H4 (cell line): ENCODE measurements at places on chromosomes 5 and 9. TPM values are rescaled to one million over a fixed set of nuclear protein-coding genes. Genes with fewer than 3 reads are reported as not detected.
A peak's percentile ranks its signal among the peaks of the same experiment; 100 is the strongest.

DNA sequence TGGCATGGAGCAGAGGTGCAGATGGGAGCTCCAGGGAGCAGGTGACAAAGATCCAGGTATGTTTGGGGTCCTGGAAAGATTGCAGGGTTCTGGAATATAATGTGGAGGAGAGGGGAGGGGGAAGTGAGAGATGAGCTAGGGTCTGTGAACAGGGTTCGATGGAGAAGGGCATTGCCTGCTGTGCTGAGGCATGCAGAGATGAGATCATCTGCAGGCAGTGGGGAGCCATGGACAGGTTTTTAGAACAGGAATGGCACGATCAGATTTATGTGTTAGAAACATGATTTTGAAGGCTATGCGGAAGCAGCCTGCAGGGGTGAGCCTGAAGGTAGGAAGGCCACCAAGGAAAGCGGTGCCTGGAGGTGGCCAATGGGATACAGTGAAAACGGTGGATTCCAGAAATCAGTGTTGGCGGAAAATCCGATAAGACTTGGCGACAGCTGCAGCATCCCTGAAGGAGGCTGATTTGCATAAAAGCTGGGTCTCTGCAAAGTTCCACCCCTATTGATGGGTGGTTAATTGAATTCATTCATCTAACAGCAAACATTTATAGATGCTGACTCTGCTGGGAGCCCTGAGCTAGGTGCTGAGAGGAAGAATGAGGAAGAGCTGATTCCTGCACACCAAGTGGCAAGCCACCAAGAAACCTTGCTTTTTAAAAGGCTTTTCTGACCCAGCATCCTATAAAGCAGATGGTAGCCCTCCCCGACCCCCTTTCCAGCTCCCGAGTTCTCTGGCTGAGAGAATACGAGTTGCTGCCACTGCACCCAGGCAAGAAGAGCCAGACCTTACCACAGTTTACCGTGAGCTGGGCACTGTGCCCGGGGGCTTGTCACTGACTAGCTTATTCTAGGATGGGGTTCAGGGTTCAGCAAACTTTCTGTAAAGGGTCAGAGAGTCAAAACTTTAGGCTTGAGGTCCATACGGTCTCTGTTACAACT is 139.2 kb upstream of the SMIM23 start:
- no peak for DNase-seq

DNA sequence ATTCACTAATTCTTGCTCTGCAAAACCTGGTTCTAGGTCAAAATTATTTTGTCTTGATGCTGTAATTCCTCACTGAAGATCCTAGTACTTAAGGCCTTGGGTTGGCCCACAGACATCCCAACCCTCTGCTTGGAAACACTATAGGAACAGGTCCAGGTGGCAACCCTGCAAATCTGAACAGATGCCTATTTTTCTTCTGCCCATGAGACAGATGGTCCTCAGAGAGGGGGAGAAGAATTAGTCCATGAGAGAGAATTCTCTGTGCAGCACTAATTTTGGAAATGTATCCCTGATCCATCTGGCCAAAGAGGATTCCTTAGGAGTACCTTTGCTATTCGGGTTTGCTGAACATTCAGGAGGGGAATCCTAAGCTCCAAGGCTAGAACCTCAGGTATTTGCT is 156.3 kb downstream of the ELAVL2 start:
- no peak for DNase-seq

GRCh38 chr5:72662936-72663335 is 153.5 kb upstream of the TNPO1 start:
- no peak for DNase-seq

GRCh38 chr9:32067261-32067660 is 317.2 kb upstream of the ACO1 start:
- no peak for DNase-seq

- DNase-seq = peak; percentile 86
Measured at GRCh38 chr5:135560858-135561257, 17.9 kb downstream of the CXCL14 start.

GRCh38 chr5:59745415-59745863 is 148.1 kb downstream of the PDE4D start:
- DNase-seq = peak; percentile 51

- DNase-seq = no peak
Measured at GRCh38 chr5:54471398-54471797, 15.9 kb downstream of the HSPB3 start.

- DNase-seq = no peak
Measured at GRCh38 chr9:133490201-133490681, 11.3 kb upstream of the SLC2A6 start.

Gene PRRC2B
- 26.2 and 33.1 TPM in 2 replicates for total RNA-seq

- DNase-seq = no peak
Measured at GRCh38 chr9:87857948-87858335, 24.7 kb upstream of the SPATA31E1 start.

GRCh38 chr5:9398227-9398626 is 147.6 kb downstream of the SEMA5A start:
- DNase-seq = no peak

DNA sequence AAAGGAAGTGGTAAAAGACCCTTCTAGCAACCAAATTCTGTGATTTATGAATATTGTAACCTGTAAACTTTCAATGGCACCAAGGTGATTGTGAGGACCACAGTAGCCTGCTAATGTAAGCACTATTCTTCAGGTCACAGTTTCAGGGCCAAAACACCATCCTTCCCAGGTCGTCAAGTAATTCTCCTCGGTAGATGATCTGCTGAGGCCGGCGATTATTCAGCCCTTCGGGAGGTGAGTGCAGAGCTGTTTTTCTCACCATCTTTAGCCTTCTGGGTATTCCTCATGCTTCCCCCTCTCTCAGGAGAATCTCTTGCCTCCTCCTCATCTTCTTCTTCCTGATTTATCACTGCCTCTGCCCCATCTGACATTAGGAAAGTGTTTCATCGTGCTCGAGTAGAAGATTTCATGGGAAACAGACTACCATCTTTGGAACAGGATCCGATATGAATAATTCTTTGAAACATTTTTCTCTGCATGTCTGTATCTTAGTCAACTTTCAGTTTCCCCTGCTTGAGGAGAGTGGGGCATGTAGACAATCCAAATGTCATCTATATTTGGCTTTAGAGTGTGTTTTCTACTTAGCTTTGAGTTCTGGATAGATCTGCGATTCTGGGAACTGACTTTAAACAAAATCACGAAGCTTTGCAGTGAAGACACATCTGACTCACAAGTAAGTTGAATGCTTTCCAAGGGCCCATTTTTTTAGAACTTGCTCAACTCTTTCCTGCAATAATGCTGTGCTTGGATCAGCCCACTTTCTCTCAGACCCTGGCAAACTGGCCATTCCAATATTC is 173.9 kb downstream of the AOPEP start:
- DNase-seq = peak; percentile 73

Gene HNRNPK
- total RNA-seq = 661 and 803 TPM in 2 replicates

- peak; percentile 16 for DNase-seq
Measured at GRCh38 chr5:32583582-32584232, 1.6 kb upstream of the SUB1 start.

Gene SEMA6A
- 1.5 and 5.0 TPM in 2 replicates for total RNA-seq

- no peak for DNase-seq
Measured at GRCh38 chr5:61906820-61907219, 399.2 kb upstream of the KIF2A start.

DNA sequence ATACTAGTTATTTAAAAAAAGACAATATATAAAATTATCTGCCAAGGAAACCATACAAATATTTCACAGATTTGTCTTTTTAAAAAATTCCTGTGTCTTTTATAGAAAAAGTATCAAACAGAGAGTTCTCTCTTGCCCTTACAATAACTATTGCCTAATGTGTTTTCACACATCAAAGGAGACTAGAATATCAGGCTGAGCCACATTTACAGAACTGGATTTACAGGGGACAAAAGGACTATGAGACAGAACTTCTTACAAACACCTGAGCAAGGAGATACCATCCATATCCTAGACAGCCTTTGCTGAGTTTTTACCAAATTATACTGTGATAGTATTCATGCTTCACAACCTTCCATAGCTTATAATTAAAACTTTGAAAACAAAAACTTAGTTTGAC is 34.2 kb downstream of the TMEM245 start:
- DNase-seq = no peak

Gene IGIP
- total RNA-seq = 1.9 and 2.1 TPM in 2 replicates

Gene PRRX2
- total RNA-seq = 16.5 and 18.9 TPM in 2 replicates

DNA sequence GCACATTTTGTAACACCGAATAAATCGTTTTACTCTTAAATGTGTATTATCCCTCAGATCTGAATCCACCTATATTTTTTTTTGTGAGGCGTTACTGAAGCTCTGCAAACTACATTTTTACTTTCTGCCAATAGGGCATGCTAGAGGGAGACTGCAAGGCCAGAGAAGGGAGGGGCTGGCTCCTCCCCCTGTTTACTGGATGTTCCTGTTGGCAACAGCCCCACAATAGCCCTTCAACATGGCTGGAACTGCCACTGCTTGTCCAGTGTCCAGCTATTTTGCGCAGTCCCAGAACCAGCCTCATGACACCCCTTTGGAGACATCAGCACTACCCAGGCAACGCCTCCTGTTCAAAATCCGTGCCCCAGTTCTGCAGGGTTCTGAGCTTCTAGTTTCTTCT is 85.4 kb upstream of the MIER3 start:
- DNase-seq = peak; percentile 20

DNA sequence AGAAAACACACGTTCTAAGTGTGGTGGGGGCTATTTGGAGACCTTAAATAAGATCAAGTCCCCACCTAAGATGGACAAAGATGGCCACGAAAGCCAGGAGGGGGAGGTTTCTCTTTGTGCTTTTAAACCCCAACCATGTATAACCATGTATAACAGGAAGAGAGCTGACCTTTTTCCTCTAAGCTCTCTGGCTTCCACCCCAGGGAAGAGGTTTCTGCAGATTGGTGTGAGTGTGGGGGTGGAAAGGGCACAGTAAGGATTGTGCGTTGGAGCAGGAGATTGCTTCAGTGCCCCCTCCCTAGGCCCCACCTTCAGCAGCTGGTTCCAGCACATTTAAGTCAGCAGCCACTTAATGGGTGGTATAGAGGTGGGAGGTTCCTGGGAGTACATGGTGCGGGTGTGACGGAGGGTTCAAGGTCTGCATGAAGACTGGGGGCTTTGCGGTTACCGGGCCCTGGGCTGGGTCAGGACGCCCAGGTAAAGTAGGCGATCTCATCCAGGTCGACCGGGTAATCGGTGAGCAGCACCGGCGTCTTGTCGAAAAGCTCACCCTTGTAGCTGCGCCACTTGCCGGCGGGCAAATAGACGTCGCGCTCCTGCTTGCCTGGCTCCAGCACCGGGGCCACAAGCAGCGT is 6.2 kb downstream of the MYORG start:
- DNase-seq = no peak

- no peak for DNase-seq
Measured at GRCh38 chr5:153798830-153799229, 239.9 kb downstream of the FAM114A2 start.

Gene KIAA0825
- 2.3 and 3.7 TPM in 2 replicates for total RNA-seq

- DNase-seq = no peak
Measured at GRCh38 chr5:149046196-149046829, 16.5 kb downstream of the SH3TC2 start.

DNA sequence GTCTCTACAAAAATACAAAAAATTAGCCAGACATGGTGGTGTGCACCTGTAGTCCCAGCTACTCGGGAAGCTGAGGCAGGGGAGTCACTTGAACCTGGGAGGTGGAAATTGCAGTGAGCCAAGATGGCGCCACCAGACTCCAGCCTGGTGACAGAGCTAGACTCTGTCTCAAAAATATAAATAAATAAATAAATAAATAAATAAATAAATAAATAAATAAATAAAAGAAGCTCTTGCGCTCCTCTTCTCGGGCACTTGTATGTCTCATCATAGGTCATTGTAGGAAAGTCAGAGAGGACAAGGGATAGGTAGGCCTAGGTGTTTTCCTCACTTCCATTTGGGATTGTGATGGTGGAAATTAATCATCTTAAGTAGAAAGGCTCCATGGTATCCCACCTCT is 252.8 kb downstream of the PIK3R1 start:
- DNase-seq = no peak

- peak; percentile 51 for DNase-seq
Measured at GRCh38 chr9:23779220-23779619, 46.8 kb downstream of the ELAVL2 start.

Gene OCLN
- 2.9 and 5.2 TPM in 2 replicates for total RNA-seq

Gene CLINT1
- 30.5 and 43.3 TPM in 2 replicates for total RNA-seq

Gene CAVIN4
- total RNA-seq = 0.37 and 0.60 TPM in 2 replicates

GRCh38 chr5:9889511-9889910 is 259.4 kb upstream of the TAS2R1 start:
- DNase-seq = no peak

- DNase-seq = no peak
Measured at GRCh38 chr9:128903079-128903461, 17.7 kb upstream of the PHYHD1 start.

GRCh38 chr5:148937830-148938521 is 111.6 kb downstream of the ADRB2 start:
- DNase-seq = no peak

DNA sequence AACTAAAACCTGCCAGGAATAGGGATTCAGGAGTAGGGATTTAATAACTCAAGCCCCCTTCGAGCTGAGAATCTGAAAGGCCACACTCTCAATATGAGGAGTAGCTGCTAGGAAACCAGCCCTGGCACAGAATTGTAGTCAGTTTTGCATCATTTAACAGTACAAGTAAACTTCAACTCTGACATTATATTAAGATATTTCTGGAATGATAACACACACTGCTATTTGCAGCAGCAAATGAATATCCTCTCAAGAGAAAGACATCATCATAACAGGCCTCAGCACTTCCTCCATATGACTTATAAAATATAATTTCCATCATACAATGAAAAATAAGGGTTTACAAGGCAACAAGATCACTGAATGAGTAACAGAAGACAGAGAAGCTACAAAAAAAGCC is 138.2 kb upstream of the RFX3 start:
- no peak for DNase-seq

Gene KCNIP1
- total RNA-seq = not detected in 2 replicates

- no peak for DNase-seq
Measured at GRCh38 chr5:2574155-2574554, 177.3 kb downstream of the IRX2 start.

Gene TMEM252
- total RNA-seq = not detected in 2 replicates

- peak; percentile 54 for DNase-seq
Measured at GRCh38 chr5:74766418-74766848, 484 bp downstream of the GFM2 start.

GRCh38 chr5:125981016-125981415 is 442.2 kb upstream of the GRAMD2B start:
- no peak for DNase-seq

Gene NIM1K
- total RNA-seq = 0.04 TPM in 1 of 2 replicates, not detected in the other

GRCh38 chr9:87179553-87180340 is 232.4 kb upstream of the GAS1 start:
- no peak for DNase-seq

GRCh38 chr9:88741335-88741734 is 206.4 kb downstream of the NXNL2 start:
- DNase-seq = no peak

DNA sequence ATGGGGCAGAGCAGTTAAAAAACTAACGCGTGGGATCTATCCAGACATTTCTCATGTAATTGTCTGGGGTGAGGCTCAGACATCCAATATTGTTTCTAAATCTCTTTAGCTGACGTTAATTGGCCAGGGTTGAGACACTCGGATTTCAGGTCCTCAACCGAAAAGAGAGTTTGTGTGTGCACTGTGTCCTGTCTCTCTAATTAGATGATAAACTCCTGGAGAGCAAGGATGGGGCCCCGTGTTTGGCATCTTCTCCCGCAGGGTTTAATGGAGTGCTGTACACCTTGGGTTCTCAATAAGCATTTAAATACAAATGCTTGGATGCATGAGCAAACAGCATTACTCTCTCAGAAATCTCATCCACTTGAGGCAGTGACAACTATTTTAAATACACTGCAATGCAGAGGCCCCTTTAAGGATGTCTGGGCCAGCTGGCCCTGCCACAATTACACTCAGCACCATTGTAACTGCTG is 139.6 kb downstream of the MTX3 start:
- no peak for DNase-seq

- no peak for DNase-seq
Measured at GRCh38 chr5:129477532-129477931, 17.4 kb downstream of the ADAMTS19 start.

GRCh38 chr5:42270771-42271170 is 152.5 kb upstream of the GHR start:
- DNase-seq = no peak
